Thoracic aorta (tissue), 2 donors: ENCODE measurements at places on chromosomes 16 and 17. TPM values are rescaled to one million over a fixed set of nuclear protein-coding genes. Genes with fewer than 3 reads are reported as not detected.

DNA sequence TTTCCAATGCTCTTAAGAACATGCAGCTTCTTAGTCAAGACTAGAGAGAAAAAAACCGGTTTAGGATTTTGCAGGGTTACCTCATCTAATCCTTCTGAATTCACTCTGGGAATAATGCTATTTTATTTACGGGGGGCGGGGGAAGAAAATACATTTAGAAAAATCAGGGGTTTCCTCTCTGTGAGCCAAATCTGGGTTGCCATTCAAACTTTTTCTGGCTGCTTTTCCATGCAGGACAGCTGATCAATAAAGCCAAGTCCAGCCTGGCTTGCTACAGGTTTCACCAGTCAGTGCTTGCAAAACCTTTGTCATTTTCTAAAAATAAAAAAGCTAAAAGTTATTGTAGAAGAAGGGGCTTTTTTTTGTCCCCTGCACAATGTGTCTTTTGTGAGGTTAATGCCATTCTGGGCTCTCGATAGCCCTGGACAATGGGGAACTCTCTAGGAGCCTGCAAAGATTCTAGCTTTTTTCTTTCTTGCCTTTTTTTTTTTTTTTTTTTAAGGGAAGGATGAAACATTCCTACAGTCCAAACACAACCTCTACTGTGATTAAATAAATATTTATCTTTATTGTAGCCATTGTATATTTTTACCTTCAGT lies 13.1 kb upstream of the ZFHX3 start:
- DNase-seq, result no peak

DNA sequence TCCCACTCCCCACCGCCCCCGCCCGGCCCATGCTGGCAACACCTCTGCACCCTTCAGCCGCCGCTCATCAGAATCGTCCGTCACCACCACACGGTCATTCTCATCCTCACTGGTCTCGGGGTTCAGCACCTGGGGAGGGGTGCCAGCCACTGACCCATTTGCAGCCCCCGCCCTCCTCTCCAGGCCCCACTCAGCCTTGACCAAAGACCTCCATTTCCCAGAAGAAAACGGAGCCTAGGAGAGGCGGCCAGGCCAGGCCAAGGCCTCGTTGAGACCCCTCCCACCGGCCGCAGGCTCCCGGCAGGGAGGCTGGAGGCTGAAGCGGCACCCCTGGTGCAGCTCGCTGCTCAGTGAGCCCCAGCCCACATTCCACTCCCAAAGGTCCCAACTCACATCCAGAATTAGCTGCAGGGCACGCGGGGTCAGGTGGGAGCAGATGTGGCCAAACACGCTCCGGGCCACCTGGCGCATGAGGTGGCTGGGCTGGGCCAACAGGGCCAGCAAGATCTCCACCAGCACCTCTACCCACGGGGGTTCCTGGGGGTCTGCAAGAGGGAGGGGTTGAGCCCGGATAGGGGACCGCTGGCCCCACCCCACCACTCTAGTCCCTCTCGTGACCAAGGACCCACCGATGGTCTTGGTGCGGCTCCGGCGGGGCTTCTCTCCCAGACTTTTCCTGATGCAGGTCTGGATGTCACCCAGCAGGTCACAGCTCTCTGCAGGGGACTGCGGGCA lies 9.8 kb downstream of the MYBBP1A start:
- DNase-seq, result no peak

DNA sequence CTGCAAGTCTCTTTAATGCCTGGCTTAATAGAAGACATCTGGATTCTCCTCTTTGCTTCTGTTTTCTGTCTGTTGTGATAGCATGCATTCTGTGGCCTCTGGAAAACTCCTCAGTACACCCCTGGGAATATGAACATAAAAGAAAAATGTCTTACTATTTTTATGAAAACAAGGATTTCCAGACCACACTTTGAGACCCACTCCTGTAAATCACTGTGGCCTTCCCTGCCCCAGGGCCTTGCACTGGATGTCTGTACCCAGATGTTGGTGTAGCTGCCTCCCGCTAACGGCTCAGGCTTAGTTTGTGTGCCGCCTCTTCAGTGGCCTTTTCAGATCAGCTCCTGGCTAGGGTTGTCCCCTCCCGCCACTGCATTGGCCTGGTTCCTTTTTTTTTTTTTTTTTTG lies 126.6 kb downstream of the SOCS1 start:
- DNase-seq, result no peak

DNA sequence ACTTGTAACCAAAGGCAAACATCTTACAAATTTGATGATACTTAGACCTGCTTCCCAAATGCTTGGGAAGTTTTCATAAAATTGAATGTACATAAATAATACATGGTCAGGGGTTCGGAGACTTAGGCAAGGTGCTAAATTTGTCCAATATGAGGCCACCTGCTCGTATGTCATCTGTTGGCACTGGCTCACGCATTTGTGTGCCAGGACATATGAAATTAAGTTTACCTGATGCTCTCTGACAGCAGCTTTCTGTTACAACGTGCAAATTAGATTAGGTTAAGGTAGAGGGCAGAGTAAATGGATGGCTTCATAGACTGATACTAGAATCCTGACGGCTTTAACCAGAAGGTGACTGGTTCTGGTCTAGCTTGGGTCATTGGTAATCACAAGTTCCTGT lies 970.3 kb upstream of the RBFOX1 start:
- DNase-seq, result no peak

Gene NOL11
- total RNA-seq, result 22.2 TPM

DNA sequence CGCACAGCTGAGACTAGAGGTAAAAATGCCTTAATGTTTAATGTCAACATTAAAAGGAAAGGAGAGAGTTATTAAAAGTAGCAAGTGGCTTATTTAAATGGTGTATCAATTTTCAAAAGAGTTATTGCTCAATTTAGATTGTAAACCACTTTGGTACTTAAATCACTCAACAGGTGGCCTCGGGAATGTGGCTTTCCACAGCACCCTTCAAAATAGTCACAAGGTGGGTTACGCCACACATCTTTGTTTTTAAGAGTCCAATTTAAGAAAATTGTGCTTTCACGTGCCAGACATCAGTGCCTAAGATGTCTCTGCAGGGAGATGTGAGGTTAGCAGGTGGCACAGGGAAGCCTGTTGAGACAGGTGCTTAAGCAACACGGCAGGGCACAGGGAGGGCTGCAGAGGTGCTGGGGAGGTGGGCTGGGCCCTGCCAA lies 27.5 kb upstream of the ADCY7 start:
- no peak for DNase-seq

- DNase-seq, result no peak
Measured at GRCh38 chr16:86971251-86971650, 345.9 kb downstream of the C16orf95 start.

Gene PPP1R1B
- total RNA-seq, result 0.27 TPM

DNA sequence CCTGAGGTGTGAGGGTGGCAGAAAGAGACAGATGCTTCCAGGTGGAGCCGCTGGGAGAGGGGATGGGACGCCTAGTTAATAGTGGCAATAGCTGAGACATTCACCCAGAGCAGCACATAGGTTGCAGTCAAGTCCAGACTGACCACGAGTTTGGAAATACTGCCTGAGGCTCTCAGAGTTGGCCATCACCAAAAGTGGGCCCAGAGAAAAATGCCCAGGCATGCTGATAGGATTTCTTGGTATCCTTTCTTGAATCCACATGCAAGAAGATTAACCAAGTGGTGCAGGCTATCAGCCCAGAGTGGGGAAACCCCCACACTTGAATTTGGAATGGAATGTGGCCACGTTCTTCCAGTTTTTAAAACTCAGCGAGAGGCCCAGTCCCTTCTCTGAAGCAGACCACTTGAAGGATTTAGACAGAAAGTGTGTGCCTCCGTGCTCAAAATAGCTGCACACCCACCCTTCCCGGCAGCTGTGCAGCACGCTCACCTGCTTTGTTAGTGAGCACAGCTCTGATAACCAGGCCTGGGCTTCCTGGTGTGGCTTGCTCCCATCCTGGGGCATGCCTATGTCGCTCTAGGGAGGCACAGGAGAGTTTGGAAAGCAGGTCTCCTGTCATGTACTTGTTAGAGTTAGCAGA lies 35.7 kb downstream of the PLD6 start:
- no peak for DNase-seq

DNA sequence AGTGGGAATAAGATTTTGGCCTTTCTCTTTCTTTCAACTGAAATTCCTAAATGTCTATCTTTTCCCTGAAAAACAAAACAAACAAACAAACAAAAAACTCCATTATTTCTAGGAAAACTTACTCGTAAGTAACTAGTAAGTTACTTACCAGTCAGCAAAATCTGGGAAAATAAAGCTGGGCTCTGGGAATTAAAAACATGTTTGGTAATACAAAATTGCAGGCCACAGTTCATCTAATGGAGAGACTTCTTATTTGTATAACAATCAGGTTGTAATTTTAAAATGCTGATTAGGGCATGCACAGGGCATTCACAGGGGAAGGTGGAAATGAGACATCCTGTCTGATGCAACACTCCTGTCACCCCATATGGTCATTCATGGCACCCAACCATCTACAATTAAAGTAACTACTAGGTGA lies 3.8 kb upstream of the WIPI1 start:
- no peak for DNase-seq

- no peak for DNase-seq
Measured at GRCh38 chr16:89002851-89003830, 26.1 kb upstream of the CBFA2T3 start.

- no peak for DNase-seq
Measured at GRCh38 chr16:5911241-5911640, 813.6 kb upstream of the EEF2KMT start.

Gene CCL8
- 3.7 TPM for total RNA-seq

- DNase-seq, result no peak
Measured at GRCh38 chr16:23578101-23578830, 17.9 kb downstream of the NDUFAB1 start.

DNA sequence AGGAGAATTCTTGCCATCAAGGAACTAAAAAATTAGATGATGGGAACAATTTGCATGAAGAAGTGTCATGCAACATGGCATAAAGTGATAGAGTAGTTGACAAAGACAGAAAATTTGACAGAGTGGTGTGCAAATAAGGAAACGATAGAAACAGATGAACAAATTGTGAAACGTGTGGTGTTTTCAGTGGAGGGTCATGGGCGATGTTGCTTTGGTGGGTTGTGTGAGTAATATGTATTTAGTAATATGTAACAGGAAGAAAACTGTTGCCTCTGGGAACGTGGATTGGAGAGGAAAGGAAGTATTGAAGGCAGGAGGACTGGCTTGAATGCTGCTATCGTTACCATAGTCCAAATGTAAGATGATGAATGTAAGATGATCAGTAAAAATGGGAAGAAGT lies 3.6 kb downstream of the COX10 start:
- no peak for DNase-seq

GRCh38 chr17:30812218-30813177 lies 12.0 kb downstream of the CRLF3 start:
- DNase-seq, result no peak

Gene C16orf74
- not detected for total RNA-seq

DNA sequence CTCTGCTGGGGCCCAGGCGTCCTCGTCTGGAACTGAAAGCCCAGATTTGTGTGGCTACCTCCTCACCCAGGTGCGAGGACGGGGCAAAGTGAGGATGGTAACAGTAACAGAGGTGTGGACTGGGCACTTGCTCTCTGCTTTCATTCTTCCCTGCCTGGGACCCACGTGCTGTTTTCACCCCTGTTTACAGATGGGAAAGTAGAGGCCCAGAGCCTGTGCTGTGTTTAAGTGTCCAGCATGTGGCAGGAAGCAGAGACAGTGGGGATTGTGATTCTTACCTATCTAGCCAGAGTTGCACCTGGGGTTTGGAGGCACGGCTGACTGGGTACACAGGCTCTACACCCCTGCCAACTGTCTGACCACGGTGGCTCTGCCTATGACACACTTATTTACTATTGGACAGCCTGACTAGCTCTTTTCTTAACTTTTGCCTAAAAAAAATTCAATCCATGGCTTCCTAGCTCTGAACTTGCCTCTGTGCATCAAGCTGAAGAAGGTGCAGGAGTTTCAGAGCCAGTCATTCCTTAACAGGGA lies 155.4 kb downstream of the CLEC16A start:
- DNase-seq, result no peak

Gene CD300E
- 0.14 TPM for total RNA-seq

- no peak for DNase-seq
Measured at GRCh38 chr17:57599271-57600045, 145.6 kb downstream of the CCDC182 start.

DNA sequence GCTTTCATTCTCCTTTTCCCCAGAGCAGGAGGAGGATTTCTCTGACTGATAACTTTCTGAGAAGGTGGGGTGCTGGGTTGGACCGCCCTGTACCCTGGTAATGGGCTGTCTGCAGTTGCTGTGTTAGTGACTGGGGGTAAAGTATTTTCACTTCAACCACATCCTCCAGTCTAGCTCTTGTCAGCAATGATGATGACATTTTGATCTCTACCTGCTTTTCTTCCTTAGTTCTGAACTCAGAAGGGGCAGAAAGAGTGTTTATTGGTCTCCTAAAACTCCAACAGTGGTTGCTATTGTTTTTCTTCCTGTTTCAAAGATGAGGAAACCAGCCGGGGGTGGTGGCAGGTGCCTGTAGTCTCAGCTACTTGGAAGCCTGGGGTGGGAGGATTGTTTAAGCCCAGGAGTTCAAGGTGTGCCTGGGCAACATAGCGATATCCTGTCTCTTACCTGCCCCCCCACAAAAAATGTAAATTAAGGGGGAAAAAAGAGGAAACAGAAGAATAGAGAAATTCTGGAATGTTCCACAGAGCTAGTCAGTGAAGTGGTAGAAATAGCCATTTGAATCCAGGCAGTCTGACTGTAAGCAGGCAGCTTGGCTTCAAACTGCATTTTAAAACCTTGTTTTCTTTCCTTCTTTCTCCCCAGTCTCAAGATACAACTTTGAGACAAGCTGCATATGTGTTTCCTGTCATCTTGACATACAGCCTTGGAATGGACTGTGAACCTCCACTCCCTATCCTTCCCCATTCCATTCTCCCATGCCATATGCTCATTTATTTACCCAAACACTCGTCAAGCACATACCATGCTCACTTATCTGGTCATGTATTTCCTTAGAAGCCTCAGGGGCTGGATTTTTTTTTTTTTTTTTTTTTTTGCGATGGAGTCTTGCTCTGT lies 3.3 kb upstream of the N4BP1 start:
- DNase-seq, result no peak

GRCh38 chr17:45800816-45801215 lies 16.7 kb downstream of the CRHR1 start:
- DNase-seq, result no peak

GRCh38 chr16:4894276-4895150 lies 42.4 kb downstream of the PPL start:
- DNase-seq, result no peak

Gene CD300LB
- 0.85 TPM for total RNA-seq

DNA sequence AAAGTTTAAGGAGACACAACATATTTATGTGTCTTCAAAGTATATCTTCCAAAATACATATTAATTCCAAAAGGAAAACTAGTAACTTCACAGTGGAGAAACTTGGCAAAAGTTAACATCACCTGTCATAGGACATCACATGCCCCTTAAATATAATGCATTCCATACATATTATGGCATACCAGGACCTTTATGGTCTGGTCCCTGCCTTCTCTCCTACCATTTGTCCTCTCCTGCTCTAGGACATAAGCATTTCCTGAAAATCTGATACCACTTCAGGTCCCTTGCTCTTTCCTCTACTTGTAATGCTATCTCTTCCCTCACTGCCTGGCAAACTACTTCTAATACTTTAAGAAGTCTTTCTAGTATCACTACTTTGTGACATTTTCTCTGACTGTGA lies 168.1 kb upstream of the RBL2 start:
- no peak for DNase-seq
